Stimulated activated effector memory CD8-positive, alpha-beta T cell treated with anti-CD3 and anti-CD28 coated beads, Interleukin-12 subunit alpha, Interleukin-12 subunit beta, amount 100 ng/mL, for 72 hours (primary cell): ENCODE measurements at places on chromosomes 3 and 15.

- DNase-seq: no peak
Measured at GRCh38 chr3:190076601-190077394, 43.9 kb downstream of the P3H2 start.

DNA sequence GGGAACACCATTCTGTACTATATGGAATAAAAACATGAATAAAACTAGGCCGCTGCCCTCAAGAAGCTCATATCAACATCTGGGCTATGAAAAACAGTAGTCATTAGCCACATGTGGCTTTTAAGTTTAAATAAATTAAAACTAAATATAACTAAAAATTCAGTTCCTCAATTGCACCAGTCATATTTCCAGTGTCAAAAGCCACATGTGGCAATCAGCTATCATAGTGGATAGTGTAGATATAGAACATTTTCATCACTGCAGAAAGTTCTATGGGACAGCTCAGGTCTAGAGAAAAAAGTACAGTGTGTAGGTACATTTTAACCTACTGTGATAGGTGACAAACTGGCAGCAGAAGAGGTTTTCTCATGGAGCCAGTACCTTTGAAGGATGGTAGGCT lies 261.4 kb downstream of the FOXP1 start:
- no peak for DNase-seq

GRCh38 chr15:80636675-80637074 lies 58.4 kb upstream of the ABHD17C start:
- DNase-seq: no peak

DNA sequence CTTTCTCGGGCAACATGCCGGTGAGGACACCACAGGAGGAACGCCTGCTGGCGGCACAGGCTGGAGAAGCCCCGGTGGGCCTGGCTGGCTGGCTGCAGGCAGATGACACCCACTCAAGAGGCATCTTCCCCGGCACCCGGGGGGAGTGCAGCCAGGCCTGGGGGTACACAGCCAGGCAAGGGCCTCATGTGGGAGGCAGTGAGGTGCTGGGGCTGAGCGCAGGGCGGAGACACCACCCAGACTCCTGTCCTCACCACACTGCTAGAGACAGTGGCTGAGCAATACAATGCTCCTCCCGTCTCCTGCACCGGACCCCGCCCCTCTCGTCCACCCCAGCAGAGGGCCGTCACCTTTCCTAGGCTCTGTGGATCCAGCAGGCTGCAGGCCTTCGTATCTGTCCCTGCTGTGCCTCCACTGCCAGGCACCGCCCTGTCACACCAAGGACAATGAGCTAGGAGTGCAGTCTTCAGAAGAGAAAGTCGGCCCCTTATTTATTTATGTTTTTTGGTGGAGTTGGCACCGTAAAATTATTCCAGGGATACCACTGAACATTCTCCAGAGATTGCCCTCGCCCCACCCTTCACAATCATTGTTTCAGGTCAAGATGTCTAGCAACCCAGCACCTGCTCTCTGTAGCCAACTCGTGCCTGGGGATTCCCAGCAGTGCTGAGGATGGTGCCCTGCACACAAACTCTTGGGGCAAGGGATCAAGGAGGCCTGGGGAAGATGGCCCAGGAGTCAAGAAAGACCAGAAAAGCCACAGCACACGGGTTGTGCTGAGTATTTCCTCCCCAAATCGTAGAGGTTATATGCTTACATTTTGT lies 129.1 kb downstream of the ATP10A start:
- DNase-seq: no peak

- DNase-seq: no peak
Measured at GRCh38 chr15:49134683-49135341, 20.6 kb downstream of the COPS2 start.

DNA sequence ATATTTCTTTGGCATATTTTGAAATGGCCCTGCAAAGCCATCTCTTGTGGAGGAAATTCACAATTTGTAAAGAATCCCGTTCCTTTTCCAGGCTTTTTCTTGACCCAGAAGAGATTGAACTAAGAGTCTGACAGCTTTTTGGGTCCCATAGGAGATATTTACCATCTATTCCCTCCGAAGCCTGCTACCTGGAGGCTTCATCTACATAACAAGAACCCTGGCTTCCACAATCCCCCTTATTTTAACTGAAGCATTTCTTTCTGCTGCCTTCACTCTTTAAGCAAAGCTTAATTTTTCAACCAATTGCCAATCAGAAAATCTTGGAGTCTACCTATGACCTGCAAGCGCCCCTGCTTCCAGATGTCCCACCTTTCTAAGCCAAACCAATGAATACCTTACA lies 248.1 kb upstream of the GADL1 start:
- no peak for DNase-seq

GRCh38 chr3:172056416-172056815 lies 17.0 kb downstream of the FNDC3B start:
- no peak for DNase-seq

- DNase-seq: no peak
Measured at GRCh38 chr3:38227989-38228388, 37.6 kb upstream of the SLC22A13 start.

DNA sequence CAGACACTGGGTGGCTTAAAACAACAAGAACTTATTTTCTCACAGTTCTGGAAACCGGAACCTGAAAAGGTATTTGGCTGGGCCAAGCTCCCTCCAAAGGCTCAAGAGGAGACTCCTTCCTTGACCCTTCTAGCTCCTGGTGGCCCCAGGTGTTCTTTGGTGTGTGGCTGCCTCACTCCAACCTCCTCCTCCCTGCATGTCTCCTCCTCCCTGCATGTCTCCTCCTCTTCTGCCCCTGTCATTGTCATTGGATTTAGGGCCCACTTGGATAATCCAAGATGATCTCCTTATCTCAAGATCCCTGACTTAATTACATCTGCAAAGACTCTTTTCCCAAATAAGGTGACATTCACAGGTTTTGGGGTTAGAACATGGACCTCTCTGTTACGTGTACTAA lies 69.8 kb upstream of the MFGE8 start:
- no peak for DNase-seq

DNA sequence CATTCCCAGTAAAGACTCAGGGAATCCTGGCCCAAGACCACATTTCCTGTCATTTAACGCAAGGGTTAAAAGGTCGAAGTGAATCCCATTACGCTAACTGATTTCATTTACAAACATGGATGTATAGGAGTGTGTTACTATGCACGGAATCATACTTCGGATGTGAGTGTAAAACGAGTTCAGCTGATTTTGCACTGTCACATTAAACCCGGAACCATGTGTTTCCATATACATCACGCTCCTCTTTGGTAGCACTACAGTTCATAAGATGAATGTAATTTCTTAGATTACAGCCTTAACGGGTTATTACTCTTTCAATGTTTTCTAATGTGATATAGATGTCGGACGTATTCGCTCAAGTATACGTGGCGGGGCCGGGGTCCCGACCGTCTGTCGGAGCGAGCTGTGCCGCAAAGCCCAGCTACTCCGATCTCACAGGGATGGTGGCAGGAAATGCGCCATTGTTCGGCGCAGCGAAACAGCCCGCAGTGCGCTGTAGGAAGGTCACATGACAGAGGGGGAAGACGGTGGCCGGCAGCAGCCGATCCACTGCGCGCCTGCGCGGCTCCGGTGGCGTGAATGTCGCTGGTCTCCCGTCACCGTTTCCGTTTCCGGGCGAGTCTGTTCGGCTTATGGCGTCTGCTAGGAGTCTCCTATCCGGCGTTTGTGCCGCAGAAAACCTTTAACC lies 97.3 kb downstream of the NPAP1 start:
- peak; percentile 9 for DNase-seq

GRCh38 chr3:48952510-48953118 lies 34.0 kb downstream of the ARIH2 start:
- DNase-seq: no peak

DNA sequence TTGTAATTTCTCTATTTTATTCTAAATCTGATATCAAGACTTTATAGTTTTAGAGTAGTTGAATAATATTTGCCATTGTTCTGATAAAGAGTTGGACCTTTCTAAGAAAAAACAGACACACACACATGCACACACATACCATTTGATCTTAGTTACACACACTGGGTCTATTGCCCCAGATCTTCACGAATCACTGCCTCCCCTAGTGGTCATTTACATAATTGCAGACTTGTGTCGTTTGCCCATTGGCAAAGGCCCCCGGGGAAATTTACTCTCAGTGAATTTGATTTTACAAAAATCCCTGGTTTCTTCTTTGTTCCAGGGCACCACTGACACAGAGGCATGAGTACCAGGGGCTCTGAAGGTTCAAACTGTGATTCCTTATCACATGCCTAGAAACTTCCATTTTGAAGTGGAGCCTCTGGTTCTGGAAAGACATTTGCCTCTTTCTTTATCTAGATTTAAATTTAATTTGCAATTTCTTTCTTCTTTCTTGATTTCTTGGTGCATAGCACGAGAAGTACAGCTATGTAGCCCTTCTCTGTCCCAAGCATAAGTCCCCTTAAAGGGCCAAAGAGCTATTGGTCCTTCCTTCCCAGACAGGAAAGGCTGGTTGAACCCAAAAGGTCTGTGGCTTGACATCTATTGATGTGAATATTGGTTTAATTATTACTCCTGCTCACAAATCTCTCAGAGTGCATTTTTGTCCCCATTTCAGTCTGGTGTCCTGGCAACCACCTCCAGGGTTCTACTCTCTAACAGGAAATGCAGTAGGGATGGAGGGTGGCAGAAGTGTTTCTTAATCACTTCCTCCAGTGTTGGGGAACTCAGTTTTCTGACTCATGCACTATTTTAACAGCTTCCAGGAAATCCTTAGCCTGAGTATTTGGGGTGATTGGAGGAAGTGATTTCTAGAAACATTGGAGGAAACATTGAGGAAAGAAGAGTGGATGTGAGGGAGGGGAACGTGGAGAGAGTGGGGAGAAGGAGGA lies 32.4 kb upstream of the SLC6A11 start:
- peak; percentile 58 for DNase-seq

- no peak for DNase-seq
Measured at GRCh38 chr3:197280156-197280555, 18.3 kb downstream of the DLG1 start.

- DNase-seq: no peak
Measured at GRCh38 chr3:154684021-154684420, 254.0 kb upstream of the GPR149 start.

GRCh38 chr15:65530318-65531111 lies at the start of gene HACD3:
Gene HACD3, plus strand, starts transcription at chr15:65530463. Its CDS starts 169 bp downstream, at chr15:65530632.
- DNase-seq: peak; percentile 94

DNA sequence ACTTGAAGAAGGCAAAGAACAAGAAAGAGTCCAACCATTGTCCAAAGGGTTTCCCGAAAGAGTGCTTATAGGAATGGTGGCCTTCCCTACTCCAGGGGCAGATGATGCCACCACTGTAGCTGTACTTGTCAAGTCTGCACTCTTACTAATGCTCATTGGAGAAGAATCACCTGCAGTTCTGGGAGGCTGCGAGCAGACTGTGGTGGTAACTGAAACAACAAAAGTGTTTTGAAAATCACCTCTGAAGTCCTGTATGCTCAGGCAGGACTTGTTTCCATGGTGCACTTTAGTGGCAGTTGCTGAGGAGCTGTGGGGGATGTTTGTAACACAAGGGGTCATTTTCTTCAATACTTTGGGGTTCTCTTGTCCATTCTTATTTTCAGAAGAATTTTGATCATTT lies 36.0 kb downstream of the USF3 start:
- DNase-seq: no peak

DNA sequence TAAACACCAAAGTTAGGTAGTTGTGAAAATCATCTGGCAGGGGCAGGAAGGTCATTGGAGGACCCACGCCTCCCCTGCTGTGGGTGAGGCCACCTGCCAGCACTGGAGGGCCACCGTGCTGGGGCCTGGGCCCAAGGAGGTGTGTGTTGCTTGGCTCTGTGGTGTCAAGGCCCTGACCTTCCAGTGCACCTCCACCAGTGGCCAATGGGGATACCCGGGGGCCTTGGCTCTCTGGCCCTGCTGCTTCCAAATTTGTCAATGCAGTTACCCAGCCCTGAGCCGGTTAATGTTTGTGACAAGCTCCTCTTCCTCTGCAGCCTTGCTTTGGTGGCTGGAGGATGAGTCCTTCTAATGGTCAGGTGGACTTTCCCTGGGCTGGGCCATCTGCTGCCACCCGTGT lies 150.2 kb downstream of the KLF13 start:
- no peak for DNase-seq

- DNase-seq: no peak
Measured at GRCh38 chr15:24945711-24946110, 9.1 kb upstream of the SNRPN start.

DNA sequence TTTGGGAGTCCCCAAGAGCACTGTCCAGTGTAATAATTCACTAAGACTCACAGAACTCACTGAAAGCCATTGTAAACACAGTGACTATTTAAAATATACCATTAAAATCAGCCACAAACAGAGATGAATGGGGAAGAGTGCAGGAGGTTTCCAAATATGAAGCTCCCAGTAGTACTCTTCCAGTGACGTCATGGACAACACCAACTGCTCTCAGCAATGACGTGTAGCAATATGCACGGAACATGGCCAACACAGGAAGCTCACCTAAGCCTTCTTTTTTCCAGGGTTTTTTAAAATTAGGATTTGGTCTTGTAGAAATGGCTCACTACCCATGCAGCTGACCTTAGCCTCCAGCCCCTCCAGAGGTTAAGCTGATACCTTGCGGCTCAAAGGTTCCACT lies 1224.1 kb upstream of the CADM2 start:
- DNase-seq: no peak

DNA sequence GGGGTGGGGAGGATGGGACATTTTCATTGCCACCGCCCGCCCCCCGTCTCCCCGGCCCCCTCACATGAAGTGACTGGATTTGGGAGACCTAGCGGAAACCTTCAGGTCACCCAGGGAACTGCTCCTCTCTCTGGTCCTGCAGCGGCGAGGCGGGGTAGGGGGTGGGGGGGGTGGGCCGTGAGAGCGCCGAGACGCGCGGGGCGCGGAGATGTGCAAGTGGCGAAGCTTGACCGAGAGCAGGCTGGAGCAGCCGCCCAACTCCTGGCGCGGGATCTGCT lies 712 bp upstream of the MME start:
- no peak for DNase-seq
